ENCODE measurements at places on chromosomes 5 and 9.

DNA sequence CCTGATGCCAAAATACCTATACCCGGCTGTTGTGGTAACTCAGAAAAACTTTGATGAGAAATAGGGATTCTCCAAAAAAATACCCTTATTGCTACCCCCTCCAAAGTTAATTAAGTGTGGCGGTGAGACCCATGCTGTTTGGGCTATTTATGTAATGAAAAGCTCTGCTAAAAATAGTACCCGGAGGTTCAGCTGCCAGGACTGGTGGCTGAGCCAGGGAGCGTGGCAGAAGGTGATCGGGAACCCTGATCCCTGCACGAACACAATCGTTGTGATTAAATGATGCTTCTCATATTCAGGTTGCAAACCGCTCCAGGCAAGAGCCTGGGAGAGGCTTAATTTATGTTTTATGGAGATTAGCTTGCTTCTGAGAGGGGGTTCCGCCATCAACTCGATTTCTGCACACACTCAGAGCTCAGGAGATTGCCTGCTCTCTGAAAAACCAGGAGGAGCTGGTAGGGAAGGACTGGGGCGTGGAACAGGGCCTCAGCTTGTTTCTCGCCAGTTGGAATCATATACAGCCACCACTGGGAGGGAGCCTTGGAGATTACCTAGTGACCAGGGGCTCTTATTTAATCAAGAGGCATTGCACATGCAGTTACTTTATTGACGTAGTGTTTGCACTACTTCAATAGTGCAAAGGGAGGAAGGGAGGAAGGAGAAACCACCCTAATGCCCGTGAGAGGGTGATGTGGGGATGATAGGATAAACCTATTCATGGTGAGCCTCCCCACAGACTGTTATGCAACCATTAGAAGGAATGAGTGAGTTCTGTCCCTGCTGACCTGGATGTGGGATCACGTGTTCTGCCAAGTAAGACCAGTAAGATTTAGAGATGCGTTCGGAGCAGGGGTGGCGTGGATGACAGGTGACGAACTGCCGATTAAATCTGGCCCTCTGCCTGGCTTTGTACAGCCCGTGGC, 23.4 kb downstream of the HRH2 start:
- DNase-seq = no peak

DNA sequence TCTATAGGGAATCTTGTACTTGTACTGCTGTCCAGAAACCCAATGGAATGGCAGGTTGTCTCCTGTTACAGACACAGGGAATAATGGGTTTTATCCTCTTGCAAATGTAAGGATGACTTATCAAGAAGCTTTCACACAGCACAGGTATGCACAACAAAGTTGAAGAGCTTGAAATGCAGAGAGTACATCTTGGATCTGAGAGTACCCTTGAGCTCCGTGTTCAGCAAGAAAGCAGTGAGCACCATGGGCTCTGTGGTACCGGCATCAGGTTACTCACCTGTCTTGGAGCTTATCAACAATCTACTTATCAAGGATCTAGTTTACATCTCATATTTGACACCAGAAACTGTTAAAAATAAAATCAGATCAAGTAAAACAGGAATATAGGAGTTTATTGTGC, 22.0 kb upstream of the EMB start:
- DNase-seq = no peak

DNA sequence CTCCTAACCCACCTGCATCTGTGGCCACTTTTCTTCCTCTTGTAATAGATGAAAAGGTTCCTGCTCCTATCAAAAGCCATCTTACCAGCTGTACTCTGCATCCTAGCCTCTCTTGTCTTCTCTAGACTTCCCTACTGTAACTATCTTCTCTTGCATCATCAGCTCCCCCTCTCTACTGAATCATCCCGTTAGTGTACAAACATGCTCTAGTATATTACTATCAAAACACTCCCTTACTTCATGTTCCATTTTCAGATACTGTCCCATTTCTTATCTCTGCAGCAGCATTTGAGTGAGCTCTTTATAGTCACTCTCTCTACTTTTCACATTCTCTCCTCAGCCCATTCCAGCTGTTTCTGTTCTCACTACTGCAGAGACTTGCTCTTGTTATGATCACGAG, 2.8 kb downstream of the SRA1 start:
- no peak for DNase-seq

GRCh38 chr5:116675626-116675910, 100.9 kb upstream of the SEMA6A start:
- DNase-seq = no peak

- no peak for DNase-seq
Measured at GRCh38 chr5:95915999-95916686, 45.5 kb downstream of the ELL2 start.

DNA sequence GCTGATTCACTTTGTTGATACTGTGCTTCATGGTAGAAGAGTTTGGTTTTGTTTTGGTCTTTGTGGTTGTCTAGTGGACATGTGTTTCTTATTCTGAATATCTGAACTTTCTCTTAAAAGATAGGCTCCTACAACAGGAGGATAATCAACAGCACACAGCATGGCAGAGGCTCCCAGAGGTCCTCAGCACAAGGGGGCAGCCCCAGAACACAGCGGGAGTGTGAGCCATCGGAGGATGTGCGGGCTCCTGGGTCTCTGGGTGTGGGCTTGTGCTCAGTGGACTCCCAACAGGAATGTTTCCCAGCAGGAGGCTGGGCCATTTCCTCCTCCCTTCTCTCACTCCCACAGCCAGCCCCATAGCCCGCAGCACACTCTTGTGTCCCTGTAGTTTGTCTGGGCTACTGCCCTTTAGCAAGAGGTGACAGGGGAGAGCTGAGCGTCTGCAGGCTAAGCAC, 164.3 kb upstream of the OTULINL start:
- DNase-seq = no peak

Data from NT2/D1 (cell line).